Mesothelial cell of epicardium (in vitro differentiated cells): ENCODE measurements at places on chromosomes 7 and 10.

DNA sequence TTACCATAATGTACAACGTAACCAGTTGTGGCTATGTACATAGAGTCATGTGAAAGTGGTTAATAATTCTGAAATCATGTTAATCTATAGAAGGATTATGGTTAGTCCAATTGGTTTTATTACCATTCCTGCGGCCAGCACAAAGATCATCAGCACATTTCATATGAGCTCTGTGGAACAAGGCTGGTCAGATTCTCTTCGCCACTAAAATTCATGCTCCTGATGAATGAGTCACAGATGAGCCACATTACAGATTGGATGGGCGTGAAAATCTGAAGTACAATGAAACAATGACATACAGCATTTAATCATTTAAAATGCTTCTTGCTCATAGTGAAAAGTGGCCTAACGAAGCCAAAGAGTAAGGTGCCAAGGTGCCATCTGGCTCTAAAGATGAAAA lies 716.2 kb upstream of the PHF14 start:
- no peak for DNase-seq

- no peak for DNase-seq
These were observed 81.1 kb downstream of the PRTFDC1 start for GRCh38 chr10:24871011-24871935.

DNA sequence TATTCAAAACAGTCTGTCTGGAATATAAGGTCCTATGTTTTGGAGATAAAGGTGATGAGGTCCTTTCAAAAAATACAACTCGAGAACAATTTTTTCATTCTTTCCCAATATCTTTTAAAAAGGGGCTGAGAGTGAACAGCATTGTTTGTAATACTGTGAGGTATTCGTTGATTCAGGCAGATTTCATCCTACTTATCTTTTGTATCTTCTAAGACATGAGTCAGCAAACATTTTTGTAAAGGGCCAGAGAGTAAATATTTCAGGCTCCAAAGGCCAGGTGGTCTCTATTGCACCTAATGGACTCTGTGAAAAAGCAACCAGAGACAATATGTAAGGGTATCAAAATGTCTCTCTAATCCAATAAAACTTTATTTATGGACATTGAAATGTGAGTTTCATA lies 8.1 kb upstream of the ANK3 start:
- DNase-seq = no peak

- DNase-seq = peak; percentile 35
These were observed 989 bp downstream of the SRPK2 start for GRCh38 chr7:105387508-105388355.

- no peak for DNase-seq
These were observed 52.6 kb downstream of the PLEKHA8 start for GRCh38 chr7:30080818-30081217.

GRCh38 chr7:147376192-147376591 lies 1214.4 kb upstream of the C7orf33 start:
- DNase-seq = no peak

GRCh38 chr10:12637649-12638048 lies 288.3 kb downstream of the CAMK1D start:
- no peak for DNase-seq

GRCh38 chr10:132565516-132566209 lies 28.1 kb downstream of the INPP5A start:
- DNase-seq = no peak

GRCh38 chr7:32061346-32061745 lies 8.9 kb downstream of the PDE1C start:
- no peak for DNase-seq

DNA sequence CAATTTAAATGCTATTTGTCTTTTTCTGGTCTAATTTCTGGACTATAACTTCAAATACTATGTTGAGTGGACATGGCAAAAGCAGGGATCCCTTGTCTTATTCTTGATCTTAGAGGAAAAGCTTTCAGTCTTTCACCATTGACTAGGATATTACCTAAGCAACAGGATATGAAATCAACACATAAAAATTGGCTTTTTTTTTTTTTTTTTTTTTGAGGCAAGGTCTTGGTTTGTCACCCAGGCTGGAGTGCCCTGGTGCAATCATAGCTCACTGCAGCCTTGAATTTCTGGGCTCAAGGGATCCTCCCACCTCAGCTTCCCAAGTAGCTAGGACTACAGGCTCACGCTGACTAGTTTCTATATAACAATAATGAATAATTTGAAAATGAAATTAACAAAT lies 90.8 kb downstream of the JMJD1C start:
- no peak for DNase-seq

- DNase-seq = no peak
These were observed 325.5 kb upstream of the C7orf33 start for GRCh38 chr7:148264933-148265557.

- DNase-seq = no peak
These were observed 17.9 kb upstream of the SMO start for GRCh38 chr7:129170441-129171021.

DNA sequence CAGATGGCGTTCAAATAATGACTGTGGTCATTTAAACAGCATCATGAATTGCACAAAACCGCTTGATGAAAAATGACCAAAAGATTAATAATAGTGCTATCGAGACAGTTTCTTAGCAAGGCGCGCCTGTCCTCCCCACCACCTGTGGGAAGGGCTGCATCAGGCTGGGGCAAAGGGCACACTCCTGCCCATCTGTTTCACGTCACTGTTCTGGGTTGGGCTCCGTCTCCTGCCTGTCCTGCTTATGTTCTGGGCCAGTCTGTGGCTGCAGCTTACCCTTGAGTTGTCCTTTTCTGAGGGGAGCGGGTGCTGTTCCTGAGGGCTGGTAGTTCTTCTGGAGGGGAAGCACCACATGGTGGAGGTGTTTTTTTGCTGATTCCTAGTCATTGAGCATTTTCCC lies 13.3 kb downstream of the RBM17 start:
- no peak for DNase-seq

GRCh38 chr10:100878291-100878910 lies 34.4 kb upstream of the SLF2 start:
- peak; percentile 64 for DNase-seq
